ENCODE measurements at places on chromosomes 12 and 14.
A peak's percentile ranks its signal among the peaks of the same experiment; 100 is the strongest.

DNA sequence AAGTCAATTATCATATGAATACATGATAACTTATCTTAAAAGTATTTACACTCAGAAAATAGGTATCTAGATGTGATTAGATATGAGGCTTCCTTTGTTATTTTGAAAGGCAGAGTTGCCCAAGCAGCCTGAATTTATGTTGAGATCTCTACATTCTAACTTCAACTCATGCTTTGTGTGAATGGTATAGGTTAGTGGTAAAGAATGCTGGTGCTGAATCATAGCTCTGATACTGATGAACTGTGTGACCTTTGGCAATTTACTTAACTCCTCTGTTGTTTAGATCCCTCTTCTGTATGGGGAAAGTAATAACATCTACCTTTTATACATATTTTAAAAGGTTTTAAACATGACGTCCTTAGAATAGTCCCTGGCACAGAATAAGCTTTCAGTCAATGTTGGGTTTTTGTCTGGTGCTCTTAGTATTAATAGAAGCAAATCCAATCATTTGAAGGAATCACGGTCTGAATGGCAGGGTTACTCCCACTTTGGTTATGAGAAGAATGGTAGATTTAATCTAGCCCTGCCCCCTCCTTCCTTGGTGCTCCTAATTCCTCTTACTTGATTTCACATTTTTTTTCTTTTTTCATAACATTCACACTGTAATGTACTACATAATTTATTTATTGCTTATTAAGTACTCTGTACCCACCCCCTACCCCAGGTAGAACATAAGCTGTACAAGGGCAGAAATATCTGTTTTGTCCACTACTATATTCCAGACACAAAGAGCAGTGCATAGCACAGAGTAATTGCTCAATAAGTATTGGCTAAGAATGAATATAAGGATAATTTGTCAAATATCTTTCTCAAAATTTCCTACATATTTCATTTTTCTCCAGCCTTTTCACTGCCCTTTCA is 203.3 kb upstream of the KRR1 start:
- peaks cover 5% of the 10 kb centered on the region for H3K27me3 ChIP-seq
- H3K36me3 ChIP-seq = no peaks in the 10 kb centered on the region
- H3K4me1 ChIP-seq = peaks cover 11% of the 10 kb centered on the region
- H3K4me3 ChIP-seq = no peak overlapping the region
- no peak for DNase-seq

DNA sequence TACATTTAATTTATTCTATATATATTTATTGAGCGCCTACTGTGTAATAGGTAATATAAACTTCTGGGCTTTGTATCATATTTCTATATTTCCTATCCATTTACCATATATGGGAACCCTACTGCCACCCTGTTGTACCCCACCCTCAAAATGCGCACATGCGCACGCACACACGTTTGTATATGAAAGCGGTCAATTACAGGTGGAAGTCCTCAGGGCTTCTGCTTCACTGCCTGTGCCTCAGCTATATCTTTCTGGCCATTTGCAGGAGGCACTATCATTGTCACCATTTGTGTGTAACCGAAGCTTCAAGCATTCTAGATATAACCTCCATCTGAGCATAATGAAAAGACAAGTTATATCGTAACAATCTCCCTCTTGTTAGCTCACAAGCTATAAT is 31.3 kb upstream of the KCNMB4 start:
- H3K27me3 ChIP-seq = no peaks in the 10 kb centered on the region
- no peak overlapping the region for H3K27ac ChIP-seq
- no peaks in the 10 kb centered on the region for H3K36me3 ChIP-seq
- DNase-seq = no peak
- no peak overlapping the region for H3K4me3 ChIP-seq

DNA sequence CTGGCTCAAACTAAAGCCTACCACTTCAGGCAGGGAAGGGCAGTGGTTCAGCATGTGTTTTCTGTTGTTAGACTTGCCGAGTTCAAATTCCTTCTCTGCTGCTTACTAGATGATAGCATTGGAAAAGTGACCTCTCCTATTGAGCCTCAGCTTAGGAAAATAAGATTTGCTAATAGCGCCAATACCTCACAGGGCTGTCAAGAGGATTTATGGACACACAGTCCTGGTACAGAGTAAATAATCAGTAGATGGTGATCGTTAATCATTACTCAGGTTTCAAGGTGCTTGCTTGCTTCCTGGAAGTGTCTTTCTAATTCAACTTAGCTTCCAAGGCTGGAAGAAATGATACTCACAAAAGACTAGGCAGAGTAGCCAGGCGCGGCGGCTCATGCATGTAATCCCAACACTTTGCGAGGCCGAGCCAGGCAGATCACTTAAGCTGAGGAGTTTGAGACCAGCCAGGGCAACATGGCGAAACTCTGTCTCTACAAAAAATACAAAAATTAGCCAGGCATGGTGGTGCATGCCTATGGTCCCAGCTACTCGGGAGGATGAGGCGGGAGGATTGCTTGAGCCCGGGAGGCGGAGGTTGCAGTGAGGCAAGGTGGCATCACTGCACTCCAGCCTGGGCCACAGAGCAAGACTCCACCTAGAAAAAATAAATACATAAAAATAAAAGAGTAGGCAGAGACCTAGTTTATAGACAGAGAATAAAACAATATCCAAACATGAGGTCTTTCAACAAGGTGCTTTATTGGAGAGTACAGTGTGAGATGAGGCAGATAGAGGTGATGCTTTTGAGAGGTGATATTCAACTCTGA is 6.0 kb downstream of the PLA2G1B start:
- H3K27me3 ChIP-seq = no peaks in the 10 kb centered on the region
- H3K4me3 ChIP-seq = no peak overlapping the region
- no peak overlapping the region for H3K27ac ChIP-seq
- no peak for DNase-seq
- peaks cover 5% of the 10 kb centered on the region for H3K4me1 ChIP-seq
- H3K36me3 ChIP-seq = no peaks in the 10 kb centered on the region

GRCh38 chr12:96456265-96456974 is 33.0 kb upstream of the CFAP54 start:
- no peak for DNase-seq
- no peaks in the 10 kb centered on the region for H3K36me3 ChIP-seq
- no peaks in the 10 kb centered on the region for H3K27me3 ChIP-seq
- H3K4me1 ChIP-seq = no peaks in the 10 kb centered on the region

GRCh38 chr12:1630133-1630826 is 1.2 kb downstream of the WNT5B start:
- peak; percentile 73 for DNase-seq
- peaks cover 23% of the 10 kb centered on the region for H3K27me3 ChIP-seq
- H3K4me1 ChIP-seq = peaks cover 39% of the 10 kb centered on the region
- H3K36me3 ChIP-seq = no peaks in the 10 kb centered on the region
- H3K4me3 ChIP-seq = peak overlapping the region; percentile 89

DNA sequence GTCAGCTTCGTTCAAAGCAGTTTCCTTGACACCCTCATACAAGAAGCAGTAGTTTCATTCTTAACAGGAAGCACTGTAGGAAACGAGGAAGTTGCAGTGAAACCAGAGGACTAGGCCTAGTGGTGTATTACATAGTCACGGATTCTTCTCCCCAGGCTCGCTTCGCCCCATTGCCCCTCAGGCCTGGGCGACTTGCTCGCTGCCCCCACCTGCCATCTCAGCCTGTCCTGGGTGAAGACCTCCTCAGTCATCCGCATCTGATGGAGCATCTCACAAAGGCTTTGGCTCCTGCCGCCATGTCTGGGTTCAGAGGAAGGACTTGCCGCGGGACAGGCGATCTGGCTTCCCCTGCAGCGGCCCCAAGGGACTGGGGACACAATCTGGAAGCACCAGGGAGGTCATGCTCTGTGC is 93.5 kb downstream of the LMNTD1 start:
- no peak overlapping the region for H3K4me3 ChIP-seq
- DNase-seq = no peak
- no peaks in the 10 kb centered on the region for H3K4me1 ChIP-seq
- no peaks in the 10 kb centered on the region for H3K27me3 ChIP-seq
- H3K27ac ChIP-seq = no peak overlapping the region

- no peak overlapping the region for H3K27ac ChIP-seq
- H3K4me3 ChIP-seq = no peak overlapping the region
- no peak for DNase-seq
- H3K4me1 ChIP-seq = no peaks in the 10 kb centered on the region
- no peaks in the 10 kb centered on the region for H3K36me3 ChIP-seq
Measured at GRCh38 chr12:50720085-50720484, 43.8 kb upstream of the ATF1 start.

DNA sequence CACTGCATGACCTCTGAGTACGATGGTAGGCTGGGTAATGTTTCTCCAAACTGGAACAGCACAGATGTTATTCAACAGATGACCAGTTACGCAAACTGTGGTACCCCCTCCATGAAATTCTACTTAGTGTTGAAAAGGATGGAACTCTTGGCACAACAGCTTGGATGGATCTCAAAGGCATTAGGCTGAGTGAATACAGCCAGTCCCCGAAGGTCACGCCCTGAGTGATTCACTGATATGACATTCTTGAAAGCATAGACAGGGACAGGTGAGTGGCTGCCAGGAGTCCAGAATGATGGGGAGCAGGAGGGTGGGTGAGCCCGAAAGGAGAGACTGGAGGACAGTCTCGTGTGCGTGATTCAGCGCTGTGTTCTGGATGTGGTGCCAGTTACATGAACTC is 187.5 kb upstream of the TMEM132C start:
- no peak for DNase-seq
- no peaks in the 10 kb centered on the region for H3K4me1 ChIP-seq
- H3K27ac ChIP-seq = no peak overlapping the region
- H3K36me3 ChIP-seq = peaks cover 7% of the 10 kb centered on the region

DNA sequence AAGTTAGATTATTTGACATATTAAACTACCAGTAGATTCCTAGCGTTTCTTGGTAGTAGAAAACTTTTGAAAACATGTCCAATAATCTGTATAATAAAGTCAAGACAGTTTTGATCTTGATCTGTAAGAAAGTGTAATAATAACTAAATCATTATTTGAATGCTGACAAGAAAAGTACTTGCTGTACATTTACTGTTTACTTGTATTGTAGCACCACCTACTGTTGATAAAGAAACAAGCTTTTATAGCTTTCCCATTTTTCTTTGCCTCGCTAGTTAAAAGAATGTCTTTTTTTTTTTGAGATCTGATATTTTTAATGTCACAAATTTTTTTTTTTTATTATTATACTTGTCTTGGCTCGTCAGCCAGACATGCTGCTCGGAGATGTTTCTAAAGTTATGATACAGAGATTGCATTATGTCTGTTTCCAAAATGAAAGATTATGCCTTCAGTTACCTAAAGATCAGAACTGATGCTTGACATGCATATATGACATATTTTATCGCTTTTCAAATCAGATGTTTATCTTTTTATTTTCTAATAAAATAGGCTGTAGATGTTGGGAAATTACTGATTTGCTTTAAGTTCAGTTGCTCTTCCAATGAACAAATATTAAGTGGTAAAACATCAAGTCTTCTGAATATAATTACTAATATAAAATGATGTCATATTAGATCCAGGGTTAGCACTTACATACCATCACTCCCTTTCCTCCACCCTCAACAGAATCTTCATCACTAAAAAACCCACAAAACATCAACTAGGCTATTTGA is 140.5 kb downstream of the AKAP6 start:
- peak overlapping the region; percentile 43 for H3K4me3 ChIP-seq
- peaks cover 12% of the 10 kb centered on the region for H3K36me3 ChIP-seq
- H3K27me3 ChIP-seq = peaks cover 11% of the 10 kb centered on the region
- H3K27ac ChIP-seq = peak overlapping the region; percentile 34
- DNase-seq = no peak
- peaks cover 19% of the 10 kb centered on the region for H3K4me1 ChIP-seq

DNA sequence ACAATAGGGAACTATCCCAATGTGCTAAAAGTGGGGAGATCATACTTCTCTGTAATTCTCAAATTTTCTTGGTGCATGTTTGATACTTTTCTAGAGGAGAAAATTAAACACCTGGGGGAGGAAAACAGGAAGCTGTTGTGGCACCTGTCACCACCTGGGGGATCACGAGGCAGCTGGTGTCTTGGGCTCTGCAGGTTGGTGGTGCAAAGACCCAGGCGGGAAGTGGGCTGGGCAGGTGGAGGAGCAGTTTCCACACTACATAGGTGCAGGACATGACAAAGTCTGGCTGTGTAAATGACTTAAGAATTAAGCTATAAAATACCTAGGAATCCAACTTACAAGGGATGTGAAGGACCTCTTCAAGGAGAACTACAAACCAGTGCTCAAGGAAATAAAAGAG is 23.2 kb downstream of the PEX5 start:
- DNase-seq = no peak
- peaks cover 7% of the 10 kb centered on the region for H3K27me3 ChIP-seq
- no peaks in the 10 kb centered on the region for H3K4me1 ChIP-seq

DNA sequence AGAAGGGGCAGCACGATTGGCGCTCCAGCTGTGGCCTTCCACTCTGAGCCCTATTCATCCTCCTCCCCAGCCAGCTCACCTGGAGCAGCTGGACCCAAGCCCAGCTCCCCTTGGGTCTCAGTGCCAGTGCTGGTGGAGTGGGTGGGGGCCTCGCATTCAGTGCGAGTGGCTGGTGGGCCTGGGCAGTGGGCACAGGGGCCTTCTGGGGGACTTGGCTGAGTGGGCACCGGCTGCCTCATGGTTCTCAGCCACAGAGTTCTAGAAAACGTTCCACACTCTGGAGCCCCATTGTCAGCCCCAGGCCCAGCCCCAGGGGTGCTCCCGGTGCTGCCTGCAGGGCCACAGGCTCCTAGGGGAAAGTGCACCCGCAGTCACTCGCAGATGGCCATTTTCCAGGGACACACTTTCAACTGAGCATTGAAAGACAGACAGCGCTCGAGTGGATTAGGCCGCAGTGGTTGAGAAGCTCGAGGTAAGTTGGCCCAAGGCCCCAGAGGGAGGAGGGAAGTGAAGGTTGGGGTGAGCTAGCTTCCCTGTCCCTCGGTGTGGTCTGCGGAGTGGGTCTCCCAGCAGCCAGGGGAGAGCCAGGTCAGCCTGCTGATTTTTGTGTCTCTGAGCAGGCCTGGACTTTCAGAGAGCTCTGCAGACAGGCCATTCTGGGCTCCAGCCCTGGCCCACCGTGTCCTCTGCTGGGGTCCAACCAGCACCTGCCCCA is 3.8 kb downstream of the CLBA1 start:
- H3K27ac ChIP-seq = no peak overlapping the region
- no peak overlapping the region for H3K4me3 ChIP-seq
- H3K36me3 ChIP-seq = peaks cover 11% of the 10 kb centered on the region
- peak; percentile 13 for DNase-seq

DNA sequence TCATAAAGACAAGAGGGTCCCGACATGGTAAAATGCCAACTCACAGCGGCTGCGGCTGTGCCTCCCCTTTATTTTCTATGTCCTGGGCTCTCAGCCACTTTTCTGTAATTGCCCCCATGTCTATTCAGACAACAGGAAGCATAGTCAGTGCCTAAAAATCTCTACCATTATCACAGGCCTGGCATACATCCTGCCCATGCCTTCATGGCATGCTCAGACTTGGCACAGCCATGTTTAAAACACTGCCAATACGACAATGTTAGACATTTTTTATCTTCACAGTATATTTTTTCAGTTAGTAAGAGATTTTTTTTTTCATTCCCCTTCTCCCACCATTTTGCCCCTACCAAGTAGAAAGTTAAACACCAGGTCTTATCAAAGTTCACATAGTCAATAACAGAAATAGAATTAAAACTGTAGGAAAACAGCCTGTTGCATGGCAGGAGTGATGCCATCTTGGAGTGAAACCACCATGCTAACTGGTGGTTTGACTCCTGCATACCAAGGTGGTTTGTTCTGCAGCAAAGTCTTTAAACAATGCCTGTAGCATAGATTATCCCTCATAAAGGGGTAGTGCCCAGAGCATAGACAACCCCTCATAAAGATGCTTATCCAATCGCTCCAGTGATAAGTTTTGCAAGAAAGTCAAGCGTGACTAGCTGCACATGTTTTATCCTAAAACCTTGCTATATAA is 18.9 kb upstream of the CERS5 start:
- H3K4me3 ChIP-seq = no peak overlapping the region
- no peaks in the 10 kb centered on the region for H3K27me3 ChIP-seq
